ENCODE measurements at places on chromosomes 1 and 21. TPM values are rescaled to one million over a fixed set of nuclear protein-coding genes. Genes with fewer than 3 reads are reported as not detected.

The SLC6A9 gene
- 2.3 TPM for total RNA-seq

The ATF6 gene
- total RNA-seq, result 23.9 TPM

The C1orf185 gene
- total RNA-seq, result not detected

The SLC45A3 gene
- total RNA-seq, result 2.0 TPM

The DCLRE1B gene
- 1.2 TPM for total RNA-seq

Data from uterine smooth muscle cell (primary cell).